ENCODE measurements at places on chromosomes 5 and 9.

- no peak for DNase-seq
Observed at GRCh38 chr9:93035821-93036351, 22.6 kb upstream of the SUSD3 start.

- DNase-seq = no peak
Observed at GRCh38 chr9:28207657-28208056, 634.4 kb upstream of the C9orf72 start.

DNA sequence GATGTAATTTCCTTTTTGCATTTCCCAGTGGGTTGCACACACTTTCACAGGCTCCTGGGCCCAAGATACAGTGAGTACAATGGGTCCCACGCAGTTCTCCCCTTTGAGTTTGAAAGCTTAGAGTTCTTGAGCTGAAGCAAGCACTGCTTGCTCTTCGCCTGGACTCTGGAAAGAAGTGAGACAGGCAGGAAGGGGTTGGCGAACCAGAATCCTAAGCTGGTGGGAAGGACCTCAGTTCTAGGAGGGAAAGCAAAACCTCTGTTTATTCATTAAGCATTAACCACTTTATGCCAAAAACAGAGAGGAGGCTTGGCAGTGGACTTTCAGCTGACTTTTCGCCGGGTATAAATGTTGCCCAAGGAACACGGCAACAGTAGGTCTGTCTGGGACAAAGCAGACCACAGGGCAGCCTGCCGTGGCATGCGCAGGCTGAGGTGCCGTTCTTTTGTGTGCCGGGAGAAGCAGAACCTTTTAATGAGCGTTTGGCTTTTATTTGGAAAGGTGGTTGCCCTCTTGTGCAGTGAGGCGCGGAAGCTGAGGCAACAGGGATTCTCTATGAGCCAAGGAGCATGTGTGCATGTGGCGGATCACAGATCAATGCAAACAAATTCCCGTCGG is 239.9 kb upstream of the PANK3 start:
- no peak for DNase-seq

GRCh38 chr5:57244331-57244730 is 70.5 kb downstream of the GPBP1 start:
- no peak for DNase-seq

GRCh38 chr5:30926218-30926617 is 267.3 kb upstream of the CDH6 start:
- no peak for DNase-seq

DNA sequence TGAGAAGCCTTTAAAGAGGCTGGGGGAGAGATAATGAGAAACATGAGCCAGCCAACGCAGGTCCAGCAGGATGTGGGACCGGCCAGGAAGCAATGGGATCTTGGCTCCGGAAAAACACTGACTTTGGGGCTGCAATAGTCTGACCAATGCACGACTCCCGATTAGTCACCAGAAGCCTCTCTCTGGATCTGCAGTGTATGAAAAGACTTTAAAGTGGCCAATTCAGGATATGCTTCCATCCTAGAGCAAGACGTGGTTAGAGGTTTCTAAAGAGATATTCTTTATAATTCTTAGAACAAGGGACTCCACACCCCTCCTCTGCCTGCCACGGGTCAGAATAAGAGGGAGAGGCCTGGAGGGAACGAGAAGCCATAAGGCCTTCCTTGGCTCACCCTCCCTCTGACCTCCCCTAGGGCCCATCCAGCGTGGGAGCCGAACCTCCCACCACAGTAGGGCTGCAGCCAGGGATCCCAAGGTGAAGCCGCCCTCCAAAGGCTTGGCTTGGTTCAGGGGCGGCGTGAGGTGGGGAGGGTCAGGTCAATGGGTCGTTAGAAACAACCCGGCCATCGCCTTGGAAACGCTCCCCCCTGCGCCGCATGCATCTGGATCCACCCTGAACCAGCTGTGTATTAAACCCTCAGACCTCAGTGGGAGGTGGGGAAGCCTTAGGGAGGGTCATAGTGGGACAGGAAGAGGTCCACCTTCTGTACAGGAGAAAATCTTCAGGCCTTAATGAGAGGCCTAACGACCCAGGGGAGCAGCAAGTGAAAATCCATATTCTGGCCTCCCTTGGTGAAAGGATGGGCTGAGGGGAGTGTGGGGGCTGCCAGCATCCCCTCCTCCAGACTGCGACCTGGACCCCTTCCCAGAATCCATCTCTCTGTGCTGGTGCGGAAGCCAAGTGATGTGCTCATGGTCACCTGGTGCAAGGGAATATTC is 11.1 kb downstream of the FGF1 start:
- DNase-seq = no peak

DNA sequence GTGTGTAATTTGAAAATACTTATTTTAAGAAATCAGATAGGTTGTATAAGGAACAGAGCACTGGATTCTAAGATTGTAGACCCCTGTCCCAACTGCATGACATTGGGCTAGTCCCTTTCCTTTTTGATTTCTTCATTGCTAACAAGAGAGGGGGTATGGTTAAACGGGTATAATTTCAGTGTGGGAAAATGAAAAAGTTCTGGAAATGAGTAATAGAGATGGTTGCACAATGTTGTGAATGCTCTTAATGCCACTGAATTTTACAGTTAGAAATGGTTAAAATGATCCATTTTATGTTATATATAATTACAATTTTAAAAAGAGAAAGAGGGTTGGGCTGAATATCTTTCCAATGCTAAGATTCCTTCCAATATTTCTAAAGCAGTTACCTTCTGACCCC is 103.3 kb upstream of the LHFPL2 start:
- DNase-seq = no peak

DNA sequence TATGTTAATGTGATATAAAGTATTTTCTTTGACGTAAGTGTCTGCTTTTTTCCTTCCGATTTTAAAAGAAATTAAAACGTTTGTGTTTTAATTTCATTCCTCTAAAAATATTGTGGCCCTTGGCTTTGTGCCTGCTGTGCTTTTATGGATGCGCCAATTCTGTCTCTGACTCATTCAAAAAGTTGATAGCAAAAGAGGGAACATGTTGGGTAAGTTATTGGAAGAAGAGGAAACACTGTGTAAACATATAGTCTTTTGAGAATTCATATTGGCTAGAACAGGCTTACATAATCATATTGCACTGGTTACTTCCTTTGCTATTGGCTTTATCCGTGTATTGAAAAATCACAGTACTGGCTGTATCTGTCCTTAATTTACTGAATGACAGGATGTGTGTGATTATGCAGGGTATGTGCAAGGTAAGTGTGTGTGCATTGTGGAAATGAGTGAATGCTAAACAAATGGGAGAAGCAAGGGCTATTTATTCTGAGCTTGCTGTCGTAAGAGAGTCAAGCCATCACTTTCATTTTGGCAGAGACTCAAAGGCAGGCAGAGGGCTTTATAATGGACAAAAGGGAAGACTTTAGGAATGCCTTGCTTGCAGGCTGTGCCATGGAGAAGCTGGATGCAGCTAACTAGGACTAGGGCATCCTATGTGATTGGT is 67.8 kb downstream of the SGCD start:
- DNase-seq = no peak

DNA sequence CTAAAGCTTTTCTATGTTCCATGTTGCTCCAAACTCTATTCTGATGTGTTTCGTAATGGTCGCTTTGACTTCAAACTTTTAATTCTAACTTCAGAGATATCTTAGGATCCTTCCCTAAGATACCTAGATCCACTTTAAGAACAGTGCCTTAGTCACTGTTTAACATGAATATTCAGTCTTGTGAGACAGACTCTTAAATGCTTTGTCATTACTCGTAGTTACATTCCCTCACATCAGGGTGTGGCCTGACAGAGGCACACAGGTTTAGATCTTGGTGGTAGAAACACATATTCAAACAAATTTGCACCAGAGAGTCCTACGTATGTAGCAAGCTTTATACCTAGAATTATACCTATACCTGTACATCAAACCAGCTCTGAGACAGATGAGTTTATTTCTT is 687.0 kb upstream of the C9orf72 start:
- no peak for DNase-seq

DNA sequence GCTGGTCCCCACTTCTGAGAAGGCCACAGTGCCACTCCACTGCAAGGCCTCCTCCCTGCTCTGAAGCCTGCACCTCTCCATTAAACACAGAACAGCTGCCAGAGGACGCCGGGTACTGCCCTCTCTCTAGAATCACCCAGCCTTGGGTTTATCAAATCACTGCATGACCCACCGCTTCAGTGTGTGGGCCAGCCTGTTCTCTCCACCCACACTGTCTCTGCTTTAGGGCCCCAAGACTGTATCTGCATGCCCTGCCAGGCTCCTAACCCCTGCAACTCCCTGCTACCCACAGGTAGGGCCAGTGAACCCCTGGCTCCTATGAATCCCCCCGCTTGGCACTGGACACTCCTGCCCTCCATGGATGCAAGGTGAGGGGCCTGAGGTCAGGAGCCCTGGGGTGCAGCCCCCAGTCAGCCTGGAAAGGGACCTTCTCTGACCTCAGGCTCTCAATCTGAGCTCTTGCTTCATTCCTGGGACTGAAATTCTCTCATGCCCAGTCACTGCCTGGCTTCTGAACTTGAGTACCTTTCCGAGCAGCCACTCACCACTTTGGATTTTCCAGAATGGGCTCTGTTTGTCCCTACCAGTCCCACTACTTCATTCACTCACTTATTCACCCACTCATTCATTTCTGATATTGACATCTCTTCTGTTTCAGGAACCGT is 206.3 kb downstream of the GABBR2 start:
- DNase-seq = no peak

DNA sequence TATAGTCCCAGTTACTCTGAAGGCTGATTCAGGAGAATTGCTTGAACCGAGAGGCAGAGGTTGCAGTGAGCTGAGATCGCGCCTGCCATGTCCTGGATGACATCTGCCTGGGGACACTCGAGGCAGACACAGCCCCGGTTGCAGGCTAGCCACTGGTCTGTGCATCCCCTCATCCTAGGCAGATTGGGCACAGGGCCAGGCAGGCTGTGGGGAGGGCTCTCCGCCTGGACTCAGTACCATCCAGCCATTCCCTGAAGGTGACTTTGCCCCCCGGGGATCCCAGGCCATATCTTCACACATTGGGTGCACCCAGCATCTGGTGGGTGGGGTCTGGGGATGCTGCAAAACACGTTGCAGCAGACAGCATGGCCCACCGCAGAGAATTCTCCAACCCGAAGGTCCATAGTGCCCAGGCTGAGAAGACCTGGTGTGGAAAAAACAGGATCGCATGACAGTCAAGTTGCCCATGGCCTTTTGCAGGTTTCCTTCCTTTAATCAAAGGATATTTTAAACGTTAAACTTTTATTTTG is 50.9 kb upstream of the SUSD3 start:
- DNase-seq = no peak

DNA sequence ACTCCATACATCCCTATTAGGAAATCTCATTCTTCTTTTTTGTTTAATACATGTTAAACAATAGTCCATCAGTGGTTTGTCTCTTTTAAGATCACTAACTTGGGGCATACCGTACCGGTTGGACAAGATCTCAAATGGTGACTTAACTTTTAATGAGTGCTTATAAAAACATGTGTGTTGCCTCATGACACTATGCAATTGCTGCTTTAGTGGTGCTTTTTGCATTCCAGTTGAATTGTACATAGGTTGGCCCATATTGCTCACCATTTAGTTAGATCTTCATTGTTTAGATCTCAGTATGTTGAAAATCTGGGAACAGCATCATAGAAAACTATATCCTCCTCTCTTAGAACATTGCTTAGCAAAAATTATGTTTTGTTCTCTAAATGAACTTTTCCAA is 17.8 kb downstream of the C9orf85 start:
- DNase-seq = no peak

GRCh38 chr5:140344683-140345423 is 1.6 kb downstream of the HBEGF start:
- DNase-seq = no peak

- no peak for DNase-seq
Observed at GRCh38 chr5:132841305-132841704, 10.9 kb upstream of the SHROOM1 start.

GRCh38 chr5:173236531-173237142 is 1.6 kb upstream of the NKX2-5 start:
- no peak for DNase-seq
